ENCODE measurements at places on chromosomes 3 and 15. TPM values are rescaled to one million over a fixed set of nuclear protein-coding genes. Genes with fewer than 3 reads are reported as not detected.

DNA sequence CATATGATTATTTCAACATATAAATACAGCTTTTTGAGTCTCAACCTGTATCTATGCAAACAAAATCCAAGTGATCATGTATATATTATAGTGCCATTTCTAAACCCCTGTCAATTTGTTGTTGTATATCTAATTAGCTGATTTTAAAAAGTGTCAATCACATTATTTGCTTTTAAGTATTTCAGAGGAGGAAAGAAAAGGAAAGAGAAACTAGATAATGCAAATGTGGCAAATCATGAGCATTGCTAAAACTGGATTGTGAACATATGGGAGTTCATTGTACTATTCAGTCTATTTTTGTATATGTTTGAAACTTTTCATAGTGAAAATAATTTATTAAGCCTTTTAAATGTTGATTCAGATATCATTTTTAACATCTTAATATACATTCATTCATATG is 190.7 kb downstream of the ZIC4 start:
- H3K27ac ChIP-seq = no peak overlapping the region
- DNase-seq = no peak
- no peaks in the 10 kb centered on the region for H3K36me3 ChIP-seq
- H3K4me1 ChIP-seq = no peaks in the 10 kb centered on the region
- H3K4me3 ChIP-seq = no peak overlapping the region

GRCh38 chr3:12428126-12428525 is 56.2 kb upstream of the TSEN2 start:
- H3K4me3 ChIP-seq = no peak overlapping the region
- H3K4me1 ChIP-seq = no peaks in the 10 kb centered on the region
- no peak for DNase-seq
- no peaks in the 10 kb centered on the region for H3K36me3 ChIP-seq

- H3K4me1 ChIP-seq = no peaks in the 10 kb centered on the region
- H3K27me3 ChIP-seq = no peaks in the 10 kb centered on the region
- no peak overlapping the region for H3K27ac ChIP-seq
- no peak overlapping the region for H3K4me3 ChIP-seq
- DNase-seq = no peak
Measured at GRCh38 chr3:94431876-94432570, 369.2 kb downstream of the NSUN3 start.

DNA sequence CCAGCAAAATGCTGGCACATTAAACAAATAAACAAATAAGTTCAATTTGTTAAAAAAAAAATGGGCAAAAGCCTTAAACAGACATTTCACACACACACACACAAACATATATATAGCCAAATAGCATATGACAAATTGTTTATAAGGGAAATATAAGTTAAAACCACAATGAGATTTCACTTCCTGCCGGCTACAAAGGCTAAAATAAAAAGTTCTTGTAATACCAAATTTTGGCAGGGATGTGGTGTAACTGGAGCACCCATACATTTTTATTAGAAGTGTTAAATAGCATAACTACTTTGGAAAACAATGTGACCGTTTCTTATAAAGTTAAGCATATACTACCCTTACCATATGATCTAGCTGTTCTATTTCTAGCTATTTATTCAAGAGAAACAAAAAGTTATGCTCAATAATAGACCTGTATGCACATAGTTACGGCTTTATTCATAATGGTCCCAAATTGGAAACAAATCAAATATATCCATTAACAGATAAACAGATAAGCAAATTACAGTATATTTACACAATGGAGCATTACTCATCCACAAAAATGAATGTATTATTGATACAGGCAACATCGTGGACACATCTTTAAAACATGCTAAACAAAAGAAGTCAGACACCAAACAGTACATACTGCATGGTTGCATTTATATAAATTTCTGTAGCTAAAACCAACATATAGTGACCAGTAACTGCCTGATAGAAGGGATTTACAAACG is 93.9 kb downstream of the EOMES start:
- peak overlapping the region; percentile 65 for H3K4me3 ChIP-seq
- peaks cover 6% of the 10 kb centered on the region for H3K36me3 ChIP-seq

DNA sequence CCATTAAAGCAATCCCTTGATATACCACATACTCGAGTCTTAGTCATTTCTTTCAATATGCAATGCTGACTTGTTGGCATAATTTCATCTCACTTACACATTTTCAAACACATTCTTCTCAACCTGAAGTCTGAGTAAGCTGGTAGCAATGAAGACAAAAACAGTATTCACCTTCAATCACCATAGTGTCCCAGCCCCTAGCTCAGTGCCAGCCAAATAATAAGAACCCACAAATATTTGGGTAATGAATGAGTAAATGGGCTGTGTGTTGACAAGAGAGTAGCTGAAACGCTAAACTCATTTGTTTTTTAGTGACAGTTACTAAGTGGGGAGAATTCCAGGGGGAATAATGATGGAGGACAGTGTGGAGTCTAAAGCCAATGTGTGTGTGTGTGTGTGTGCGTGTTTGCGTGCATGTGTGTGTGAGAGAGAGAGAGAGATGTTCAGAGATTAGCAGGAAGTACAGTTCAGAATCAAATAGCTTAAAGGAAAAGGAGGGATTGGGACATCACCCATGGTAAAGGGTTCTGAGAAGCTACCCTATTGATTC is 165.7 kb downstream of the GAP43 start:
- peaks cover 29% of the 10 kb centered on the region for H3K4me1 ChIP-seq
- H3K36me3 ChIP-seq = no peaks in the 10 kb centered on the region
- H3K4me3 ChIP-seq = no peak overlapping the region
- H3K27me3 ChIP-seq = no peaks in the 10 kb centered on the region
- DNase-seq = no peak
- H3K27ac ChIP-seq = no peak overlapping the region

- H3K27me3 ChIP-seq = peaks cover 11% of the 10 kb centered on the region
- DNase-seq = no peak
- H3K4me3 ChIP-seq = no peak overlapping the region
Measured at GRCh38 chr3:44077267-44077666, 164.4 kb upstream of the TOPAZ1 start.

GRCh38 chr3:69174871-69175737 is 52.7 kb upstream of the LMOD3 start:
- H3K27me3 ChIP-seq = no peaks in the 10 kb centered on the region
- peak overlapping the region; percentile 40 for H3K27ac ChIP-seq
- H3K4me1 ChIP-seq = peaks cover 11% of the 10 kb centered on the region
- H3K4me3 ChIP-seq = peak overlapping the region; percentile 38
- DNase-seq = no peak
- H3K36me3 ChIP-seq = peaks cover 46% of the 10 kb centered on the region

DNA sequence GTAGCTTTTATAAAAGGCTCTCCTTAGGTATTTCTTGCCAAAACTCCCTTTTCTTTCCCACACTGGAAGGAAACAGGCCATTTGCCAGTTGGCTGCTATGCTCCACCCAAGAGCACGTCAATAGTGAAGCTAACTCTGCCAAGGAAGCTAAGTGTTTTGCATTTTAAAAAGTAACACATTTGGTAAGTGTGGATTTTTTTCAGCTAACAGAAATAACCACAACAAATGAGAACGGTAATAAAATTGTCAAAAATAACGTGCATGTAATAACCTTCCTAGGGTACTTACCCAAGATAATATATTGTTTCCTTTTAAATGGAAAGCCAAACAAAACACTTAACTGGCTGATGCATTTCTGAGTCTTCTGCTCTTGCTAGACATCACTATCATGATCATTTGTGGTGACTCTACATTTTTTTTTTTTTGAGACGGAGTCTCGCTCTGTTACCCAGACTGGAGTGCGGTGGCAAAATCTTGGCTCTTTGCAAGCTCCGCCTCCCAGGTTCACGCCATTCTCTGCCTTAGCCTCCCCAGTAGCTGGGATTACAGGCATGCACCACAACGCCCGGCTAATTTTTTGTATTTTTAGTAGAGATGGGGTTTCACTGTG is 4.6 kb downstream of the DPP8 start:
- peaks cover 56% of the 10 kb centered on the region for H3K4me1 ChIP-seq
- no peaks in the 10 kb centered on the region for H3K27me3 ChIP-seq
- peak overlapping the region; percentile 95 for H3K27ac ChIP-seq

- no peak overlapping the region for H3K4me3 ChIP-seq
- no peaks in the 10 kb centered on the region for H3K4me1 ChIP-seq
- no peak for DNase-seq
- no peaks in the 10 kb centered on the region for H3K36me3 ChIP-seq
- H3K27ac ChIP-seq = no peak overlapping the region
Measured at GRCh38 chr3:134317106-134317947, 56.9 kb downstream of the AMOTL2 start.

- DNase-seq = no peak
- no peaks in the 10 kb centered on the region for H3K36me3 ChIP-seq
- no peaks in the 10 kb centered on the region for H3K27me3 ChIP-seq
- no peak overlapping the region for H3K27ac ChIP-seq
- H3K4me3 ChIP-seq = no peak overlapping the region
Measured at GRCh38 chr3:61665987-61666386, 104.6 kb downstream of the PTPRG start.

DNA sequence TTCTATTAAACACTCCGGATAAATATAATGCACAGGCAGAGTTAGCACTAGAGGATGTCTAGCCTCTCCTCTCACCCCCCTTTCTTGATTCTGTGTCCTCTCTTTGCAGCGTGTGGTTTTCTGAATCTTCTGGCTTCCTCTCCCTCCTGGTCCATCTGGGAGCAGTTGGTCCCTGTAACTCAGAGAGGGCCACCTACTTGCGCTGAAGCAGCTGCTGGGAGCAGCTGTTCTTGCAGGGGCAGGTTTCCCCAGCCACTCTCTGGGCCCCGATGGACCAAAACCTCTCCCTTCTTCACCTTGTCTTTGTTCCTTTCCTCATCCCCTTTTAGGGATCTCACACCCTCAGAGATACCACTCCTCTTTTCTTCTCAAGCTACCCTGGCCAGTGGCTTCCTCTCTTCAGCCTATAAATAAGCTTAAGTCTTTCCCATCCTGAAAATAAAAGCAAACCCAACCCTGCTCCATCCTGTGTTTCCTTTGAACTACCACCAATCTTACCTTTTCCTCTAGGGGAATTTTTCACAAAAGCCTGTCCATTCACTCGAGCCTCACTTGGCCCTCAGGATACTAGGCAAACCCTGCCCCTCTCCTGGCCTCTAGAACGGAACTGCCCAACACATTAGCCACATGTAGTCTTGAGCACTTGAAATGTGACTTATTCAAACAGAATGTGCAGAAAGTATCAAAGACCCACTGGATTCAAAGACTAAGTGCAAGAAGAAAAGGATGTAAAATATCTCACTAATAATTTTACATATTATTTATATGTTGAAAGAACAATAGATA is 59.7 kb downstream of the STARD5 start:
- no peak overlapping the region for H3K4me3 ChIP-seq
- H3K4me1 ChIP-seq = peaks cover 18% of the 10 kb centered on the region
- H3K27ac ChIP-seq = no peak overlapping the region
- DNase-seq = no peak
- peaks cover 19% of the 10 kb centered on the region for H3K27me3 ChIP-seq
- H3K36me3 ChIP-seq = no peaks in the 10 kb centered on the region

DNA sequence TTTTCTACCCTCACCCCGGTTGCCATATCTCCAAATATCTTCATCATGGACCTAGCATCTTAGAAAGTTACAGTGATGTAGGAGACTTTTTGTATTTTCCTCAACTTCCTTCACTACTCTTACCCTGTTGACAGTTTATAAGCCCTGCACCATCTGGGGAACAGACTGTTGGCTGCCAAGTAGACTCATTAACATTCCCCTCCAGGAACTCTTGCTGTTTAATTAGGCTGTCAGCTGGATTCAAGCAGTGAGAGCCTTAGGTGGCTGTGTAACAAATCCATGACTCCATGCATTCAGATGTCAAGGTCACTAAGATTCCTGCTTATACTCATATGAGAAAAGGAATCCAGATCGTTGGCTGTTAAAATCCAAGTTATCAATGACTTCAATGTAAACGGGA is 198.3 kb downstream of the NAALADL2 start:
- H3K27ac ChIP-seq = no peak overlapping the region
- H3K27me3 ChIP-seq = no peaks in the 10 kb centered on the region
- no peak for DNase-seq
- no peaks in the 10 kb centered on the region for H3K4me1 ChIP-seq
- H3K4me3 ChIP-seq = no peak overlapping the region

GRCh38 chr3:108125550-108126071 is 34.8 kb upstream of the CD47 start:
- H3K27ac ChIP-seq = peak overlapping the region; percentile 100
- no peaks in the 10 kb centered on the region for H3K27me3 ChIP-seq
- peaks cover 20% of the 10 kb centered on the region for H3K36me3 ChIP-seq
- DNase-seq = no peak
- peaks cover 64% of the 10 kb centered on the region for H3K4me1 ChIP-seq

GRCh38 chr3:31166249-31166885 is 271.9 kb upstream of the GADL1 start:
- no peak overlapping the region for H3K4me3 ChIP-seq
- H3K27ac ChIP-seq = no peak overlapping the region
- H3K4me1 ChIP-seq = no peaks in the 10 kb centered on the region
- H3K36me3 ChIP-seq = no peaks in the 10 kb centered on the region

- H3K27me3 ChIP-seq = no peaks in the 10 kb centered on the region
- no peak overlapping the region for H3K4me3 ChIP-seq
- no peak overlapping the region for H3K27ac ChIP-seq
- no peaks in the 10 kb centered on the region for H3K36me3 ChIP-seq
Measured at GRCh38 chr3:153290268-153291015, 128.4 kb downstream of the RAP2B start.

GRCh38 chr3:17625133-17625532 is 117.3 kb downstream of the TBC1D5 start:
- H3K27me3 ChIP-seq = no peaks in the 10 kb centered on the region
- H3K4me1 ChIP-seq = peaks cover 14% of the 10 kb centered on the region
- H3K4me3 ChIP-seq = no peak overlapping the region
- no peaks in the 10 kb centered on the region for H3K36me3 ChIP-seq

DNA sequence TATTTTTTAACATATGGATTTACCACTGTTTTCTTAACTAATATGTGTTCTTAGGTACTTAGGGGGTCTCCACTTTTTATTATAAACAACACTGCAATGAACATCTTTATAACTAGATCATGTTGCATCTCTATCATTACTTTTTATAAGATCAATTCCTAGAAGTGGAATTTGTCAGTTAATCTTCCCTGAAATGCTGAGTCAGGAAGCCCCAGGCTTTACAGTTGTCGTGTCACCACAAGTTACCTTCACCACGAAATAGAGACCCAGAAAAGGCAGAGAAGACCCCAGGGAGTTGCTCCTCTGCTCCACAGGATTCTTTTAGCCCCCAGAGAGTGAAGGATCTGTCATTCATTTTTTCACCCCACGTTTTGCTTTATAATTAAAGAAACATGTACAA is 34.5 kb upstream of the ERC2 start:
- no peak overlapping the region for H3K4me3 ChIP-seq
- H3K27me3 ChIP-seq = peaks cover 49% of the 10 kb centered on the region
- no peak for DNase-seq
- no peaks in the 10 kb centered on the region for H3K4me1 ChIP-seq
- no peaks in the 10 kb centered on the region for H3K36me3 ChIP-seq
- H3K27ac ChIP-seq = no peak overlapping the region

The PLA2G4D gene
- total RNA-seq = not detected

The STRIT1 gene
- total RNA-seq = not detected

The CHRM5 gene
- not detected for total RNA-seq

The FOXB1 gene
- 0.10 TPM for total RNA-seq

The GOLGA8T gene
- total RNA-seq = 2.3 TPM

The TTC21A gene
- total RNA-seq = 0.12 TPM

The CYP1A1 gene
- 3.2 TPM for total RNA-seq

The USP13 gene
- total RNA-seq = 14.0 TPM
